ENCODE measurements at places on chromosomes 7 and 10.

DNA sequence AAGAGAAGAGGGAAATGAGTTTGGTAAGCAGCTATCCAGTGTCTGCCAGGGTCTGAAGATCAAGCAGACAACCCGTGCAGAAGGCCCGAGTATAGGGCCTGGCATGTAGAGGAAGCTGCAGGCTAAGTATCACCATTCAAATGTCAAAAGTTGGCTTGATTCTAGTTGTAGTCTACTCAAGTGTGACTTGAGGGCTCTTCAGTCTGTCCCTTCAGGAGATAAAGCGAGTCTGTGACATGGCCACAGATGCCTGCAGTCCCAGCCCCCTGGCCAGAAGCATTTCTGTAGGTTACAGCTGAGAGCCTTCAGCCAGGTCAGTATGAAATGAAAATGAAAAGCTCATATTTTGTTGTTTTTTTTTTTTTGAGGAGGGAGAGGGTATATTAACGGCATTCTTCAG is 97.8 kb upstream of the EEPD1 start:
- DNase-seq = no peak

DNA sequence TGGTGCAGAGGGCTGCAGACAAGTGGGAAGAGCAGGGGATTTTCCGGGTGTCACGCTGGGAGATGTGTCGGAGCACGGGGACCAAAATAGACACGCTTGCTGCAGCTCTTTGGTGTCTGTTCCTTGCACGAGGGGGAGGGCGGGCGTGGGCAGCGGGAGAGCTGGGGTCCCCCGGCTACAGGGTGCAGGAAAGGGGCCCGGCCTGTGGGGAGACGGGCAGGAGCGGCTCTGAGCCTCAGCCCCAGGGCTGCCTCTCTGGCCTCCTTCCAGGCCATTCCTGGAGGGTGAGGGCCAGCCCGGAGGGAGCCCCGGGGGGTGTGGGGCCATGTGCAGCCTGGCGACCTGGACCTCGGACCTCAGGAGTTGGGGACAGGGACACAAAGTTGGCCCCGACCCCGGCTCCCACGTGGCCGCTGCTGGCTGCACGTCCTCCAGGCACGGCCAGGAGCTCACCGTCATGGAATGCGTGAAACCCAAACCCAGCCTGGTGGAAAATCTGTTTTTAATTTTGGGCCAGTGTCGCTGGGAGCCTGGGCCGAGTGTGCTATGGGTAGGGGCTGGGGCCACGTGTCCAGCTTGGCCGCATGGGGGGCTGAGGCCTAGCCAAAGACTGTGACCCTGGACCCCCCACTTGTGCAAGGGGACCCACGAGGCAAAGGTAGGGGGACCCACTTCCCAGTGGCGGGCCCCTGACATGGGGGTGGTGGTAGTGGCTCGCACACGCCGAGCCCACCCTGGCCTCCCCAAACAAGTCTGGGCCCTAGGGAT is 6.6 kb downstream of the TTYH3 start:
- DNase-seq = no peak

DNA sequence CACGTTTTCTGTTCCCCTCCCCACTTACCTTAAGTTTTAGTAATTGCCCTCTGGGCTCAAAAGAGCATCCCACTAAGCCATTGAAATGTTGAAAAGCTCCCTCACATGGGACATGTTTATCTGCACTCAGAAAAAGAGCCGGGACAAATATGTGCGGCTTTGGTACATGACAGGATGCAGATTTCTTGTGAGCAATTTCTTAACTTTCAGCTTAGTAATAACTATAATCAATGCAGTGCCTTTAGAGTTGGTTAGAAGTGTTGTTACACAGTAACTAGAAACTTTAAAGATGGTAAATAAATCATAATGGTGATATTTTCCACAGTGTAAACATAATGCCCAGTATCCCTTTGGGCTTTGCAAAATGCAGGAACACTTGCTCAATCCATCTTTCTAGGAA is 89.2 kb downstream of the ZNF365 start:
- DNase-seq = no peak

GRCh38 chr7:112202816-112203215 is 3.4 kb downstream of the DOCK4 start:
- DNase-seq = no peak

- DNase-seq = no peak
These were observed 41.1 kb upstream of the DUSP5 start for GRCh38 chr10:110456523-110457091.

- no peak for DNase-seq
These were observed 6.8 kb upstream of the ACBD5 start for GRCh38 chr10:27247441-27247840.

GRCh38 chr7:155154586-155154985 is 84.5 kb downstream of the HTR5A start:
- DNase-seq = no peak

DNA sequence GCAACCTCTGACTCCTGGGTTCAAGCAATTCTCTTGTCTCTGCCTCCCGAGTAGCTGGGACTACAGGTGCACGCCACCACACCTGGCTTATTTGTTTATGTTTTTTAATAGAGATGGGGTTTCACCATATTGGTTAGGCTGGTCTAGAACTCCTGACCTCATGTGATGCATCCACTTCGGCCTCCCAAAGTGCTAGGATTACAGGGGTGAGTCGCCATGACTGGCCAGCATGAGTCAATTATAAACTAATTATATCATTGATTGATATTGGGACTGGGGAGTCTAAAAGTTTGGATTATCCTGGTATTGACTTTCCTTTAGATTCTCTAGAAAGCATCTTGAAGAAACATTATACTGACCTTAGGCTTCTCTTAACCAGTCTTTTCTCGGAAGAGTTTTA is 73.9 kb upstream of the CCNY start:
- no peak for DNase-seq

GRCh38 chr7:123120286-123120685 is 79.5 kb downstream of the SLC13A1 start:
- no peak for DNase-seq

- no peak for DNase-seq
These were observed 262.7 kb downstream of the CTNNA3 start for GRCh38 chr10:67433276-67433675.

GRCh38 chr7:16431646-16432424 is 10.5 kb upstream of the CRPPA start:
- no peak for DNase-seq

GRCh38 chr10:28242555-28243204 is 60.2 kb downstream of the MPP7 start:
- DNase-seq = no peak

GRCh38 chr7:16779051-16779450 is 25.5 kb downstream of the TSPAN13 start:
- no peak for DNase-seq

GRCh38 chr10:125137601-125138438 is 22.5 kb downstream of the CTBP2 start:
- DNase-seq = no peak

- no peak for DNase-seq
These were observed 256.0 kb downstream of the AHR start for GRCh38 chr7:17554341-17555015.

- no peak for DNase-seq
These were observed 13.5 kb upstream of the RABGEF1 start for GRCh38 chr7:66727058-66727457.

All from nephron progenitor cell (in vitro differentiated cells).